NCI-H187 treated with DMSO at 0.1 percent for 48 hours (cell line): ENCODE measurements at places on chromosomes 7 and 10.

DNA sequence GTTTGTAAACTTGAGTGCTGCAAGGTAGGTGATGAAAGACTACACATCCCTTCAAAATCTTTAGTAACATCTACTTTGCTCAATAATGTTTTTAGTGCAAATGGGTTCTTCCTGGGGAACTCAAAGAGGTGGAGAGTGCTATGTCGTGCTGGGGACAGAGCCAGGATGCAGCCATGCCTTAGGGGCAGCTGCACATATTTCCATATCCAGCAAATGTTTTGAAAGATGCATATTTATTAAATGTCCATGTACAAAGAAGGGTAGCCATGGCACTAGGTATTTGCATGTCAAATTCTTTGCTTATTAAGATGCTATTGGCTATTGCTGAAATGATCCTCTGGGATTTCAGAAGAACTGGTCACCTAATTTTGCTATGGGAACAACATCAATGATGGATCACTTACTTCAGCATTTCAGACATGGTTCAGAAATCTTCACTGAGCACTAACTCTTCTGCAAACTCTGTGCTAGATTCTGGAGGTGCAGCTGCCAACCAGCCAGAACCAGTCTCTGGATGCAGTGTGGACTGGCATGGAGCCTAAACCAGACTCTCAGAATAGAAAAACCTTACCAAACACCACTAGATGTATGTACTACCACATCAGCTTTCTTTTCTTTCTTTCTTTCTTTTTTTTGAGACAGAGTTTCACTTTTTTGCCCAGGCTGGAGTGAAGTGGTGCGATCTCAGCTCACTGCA, 31.7 kb upstream of the DNMBP start:
- DNase-seq, result no peak

DNA sequence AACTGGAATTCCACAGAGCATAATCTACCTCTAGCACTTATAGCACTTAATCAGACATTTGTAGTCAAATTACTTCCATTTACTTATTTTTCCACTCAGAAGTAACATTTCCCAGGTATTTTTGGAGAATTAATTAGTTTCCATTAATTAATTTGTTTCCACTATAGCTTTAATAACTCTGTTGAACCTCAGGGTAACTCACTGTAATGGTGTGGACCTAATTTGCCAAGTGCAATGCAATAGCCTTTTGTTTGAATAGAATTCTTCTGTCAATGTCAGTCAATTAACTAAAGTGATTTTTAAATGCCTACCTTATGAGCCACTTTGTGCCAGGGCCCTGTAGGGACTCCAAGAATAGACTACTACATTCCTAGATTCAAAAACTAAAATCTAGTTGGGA, 115.4 kb downstream of the CSTF2T start:
- DNase-seq, result no peak

- DNase-seq, result no peak
These were observed 128.4 kb downstream of the CDH23 start for GRCh38 chr10:71525092-71525491.

DNA sequence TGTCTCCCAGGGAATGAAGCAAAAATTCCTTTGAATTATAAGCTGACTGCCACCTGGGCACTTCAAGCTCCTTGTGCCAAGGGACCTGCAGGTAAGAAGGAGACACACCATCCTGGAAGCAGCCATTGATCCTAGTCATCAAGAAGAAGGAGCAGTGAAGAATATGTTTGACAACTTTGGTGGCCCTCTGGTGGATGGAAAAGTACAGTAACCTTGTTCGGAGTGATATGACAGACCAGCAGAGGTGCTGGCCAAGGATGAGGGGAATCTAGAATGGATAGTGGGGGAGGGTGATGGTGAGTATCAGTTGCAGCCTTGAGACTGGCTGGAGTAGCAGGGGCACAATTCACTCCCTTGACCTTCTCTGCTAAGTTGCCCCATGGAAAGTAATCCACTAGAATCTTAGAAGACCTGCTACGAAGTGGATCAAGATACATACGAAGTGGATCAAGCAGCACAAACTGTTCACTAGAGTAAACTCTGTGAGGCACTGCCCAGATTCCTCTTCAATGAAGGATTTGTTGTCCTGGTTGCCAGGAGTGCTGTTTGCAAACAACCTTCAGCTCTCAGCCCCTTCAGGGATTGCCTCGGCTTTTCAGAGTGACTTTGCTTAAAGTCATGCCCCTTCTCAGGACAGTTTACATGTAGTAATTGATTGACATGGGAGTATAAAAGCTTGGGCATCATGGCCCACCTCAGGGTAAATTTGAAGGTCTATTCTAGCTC, 44.8 kb upstream of the ORC5 start:
- no peak for DNase-seq

DNA sequence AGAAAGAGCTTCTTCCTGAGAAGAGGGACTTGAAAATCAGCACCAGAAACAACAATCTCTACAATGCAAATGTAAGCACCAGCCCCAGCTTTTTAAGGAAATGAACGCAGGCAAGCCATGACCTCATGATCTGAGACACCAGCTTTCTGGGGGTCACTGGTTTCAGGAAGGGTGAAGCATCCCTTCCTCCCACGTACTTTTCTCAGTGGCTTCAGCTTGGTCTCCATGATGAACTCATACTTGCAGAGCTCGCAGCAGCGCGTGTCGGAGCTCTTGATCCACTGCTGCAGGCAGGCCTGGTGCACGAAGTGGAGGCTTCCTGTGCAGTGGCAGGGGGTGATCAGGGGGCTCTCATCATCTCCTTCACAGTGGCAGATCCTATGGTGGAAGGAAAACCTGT, 87.0 kb downstream of the ALOX5 start:
- no peak for DNase-seq

DNA sequence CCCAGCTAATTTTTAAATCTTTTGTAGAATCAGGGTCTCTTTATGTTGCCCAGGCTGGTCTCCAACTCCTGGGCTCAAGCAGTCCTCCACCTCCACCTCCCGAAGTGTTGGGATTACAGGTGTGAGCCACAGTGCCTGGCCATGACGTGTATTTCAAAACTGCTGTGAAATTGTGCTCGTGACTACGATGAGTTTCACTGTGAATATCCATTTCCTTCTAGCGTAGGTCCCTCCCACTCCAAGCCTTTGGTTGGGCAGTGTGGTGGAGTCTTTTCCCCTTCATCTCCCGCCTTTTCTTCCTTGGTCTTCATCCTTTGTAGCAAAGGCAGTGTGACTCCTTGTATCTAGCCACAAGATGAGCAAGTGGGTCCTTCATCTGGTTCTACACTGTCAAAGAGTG, 56.2 kb downstream of the CUL1 start:
- DNase-seq, result no peak

- no peak for DNase-seq
These were observed 91.2 kb downstream of the FAM13C start for GRCh38 chr10:59271160-59271559.

- DNase-seq, result no peak
These were observed 20.9 kb downstream of the AQP1 start for GRCh38 chr7:30932562-30932961.

- DNase-seq, result no peak
These were observed 82.4 kb upstream of the PDE1C start for GRCh38 chr7:32152576-32152975.

- DNase-seq, result no peak
These were observed 7.8 kb downstream of the GOT1 start for GRCh38 chr10:99422529-99423096.
